ENCODE measurements at places on chromosomes 2 and 18.

DNA sequence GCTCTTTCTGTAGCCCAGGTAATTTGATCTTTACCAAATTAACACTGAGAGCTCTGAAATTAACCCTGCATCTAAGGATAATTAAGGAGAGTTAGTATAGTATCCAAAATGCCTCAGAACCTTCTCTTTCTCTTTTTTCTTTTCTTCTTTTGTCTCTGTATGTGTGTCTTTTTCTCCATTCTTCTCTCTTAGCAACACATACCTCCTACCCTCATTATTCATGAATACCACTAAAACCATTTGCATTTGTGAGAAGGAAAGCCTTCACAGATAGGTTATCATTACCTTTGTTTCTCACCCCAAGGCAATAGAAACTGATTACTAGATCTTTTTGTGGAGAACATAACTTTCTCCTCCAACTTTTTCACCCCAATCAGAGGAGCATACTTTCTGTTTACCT is 376.5 kb upstream of the NXPH2 start:
- no peak for DNase-seq

GRCh38 chr2:177501186-177501585 is 108.6 kb downstream of the AGPS start:
- no peak for DNase-seq

DNA sequence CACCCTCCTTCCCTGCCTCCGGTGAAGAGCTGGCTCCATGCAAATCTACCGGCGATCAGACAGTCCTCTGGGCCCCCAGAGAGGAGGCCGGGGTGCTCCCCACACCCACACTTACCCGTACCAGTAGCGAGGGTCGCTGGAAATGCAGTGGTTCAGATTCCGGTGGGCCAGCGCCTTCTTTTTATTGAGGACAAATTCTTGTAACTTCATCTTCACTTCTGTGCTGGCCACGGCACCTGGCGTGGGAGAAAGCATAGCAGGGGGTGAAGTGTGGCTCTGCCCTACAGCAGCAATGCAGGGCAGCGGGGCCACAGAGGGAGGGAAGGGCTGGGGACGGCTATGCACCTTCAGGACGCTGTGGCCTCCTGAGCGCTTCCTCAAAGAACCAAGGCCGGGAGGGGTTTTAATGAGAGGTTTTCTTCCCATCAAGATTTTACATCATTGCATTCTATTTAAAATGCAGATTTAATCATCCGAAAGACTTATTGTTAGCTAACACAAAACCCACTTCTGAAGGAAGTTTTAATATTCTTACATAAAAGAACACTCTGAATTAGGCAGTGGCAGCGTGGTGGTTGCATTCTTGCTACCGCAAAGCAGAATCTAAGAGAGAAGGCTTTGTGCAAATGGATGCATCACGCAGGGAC is 237.0 kb downstream of the HDAC4 start:
- DNase-seq: no peak

DNA sequence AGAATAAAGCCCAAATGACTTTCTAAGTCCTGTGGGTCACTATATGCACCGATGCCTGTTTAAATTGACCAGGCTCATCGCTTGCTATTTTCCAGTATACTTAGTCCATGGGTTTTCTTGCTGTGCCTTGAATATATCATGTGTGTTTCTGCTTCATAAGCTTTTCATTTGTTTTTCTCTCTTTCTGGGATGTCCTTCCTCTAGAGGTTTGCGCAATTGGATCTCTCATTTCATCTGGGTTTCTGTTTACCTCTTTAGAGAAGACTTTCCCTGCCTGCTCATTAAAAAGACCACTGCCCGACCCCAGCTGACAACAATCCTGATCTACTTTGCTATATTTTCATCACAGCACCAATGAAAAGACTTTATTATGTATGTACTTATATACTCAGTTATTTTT is 150.9 kb upstream of the CYRIA start:
- DNase-seq: no peak

DNA sequence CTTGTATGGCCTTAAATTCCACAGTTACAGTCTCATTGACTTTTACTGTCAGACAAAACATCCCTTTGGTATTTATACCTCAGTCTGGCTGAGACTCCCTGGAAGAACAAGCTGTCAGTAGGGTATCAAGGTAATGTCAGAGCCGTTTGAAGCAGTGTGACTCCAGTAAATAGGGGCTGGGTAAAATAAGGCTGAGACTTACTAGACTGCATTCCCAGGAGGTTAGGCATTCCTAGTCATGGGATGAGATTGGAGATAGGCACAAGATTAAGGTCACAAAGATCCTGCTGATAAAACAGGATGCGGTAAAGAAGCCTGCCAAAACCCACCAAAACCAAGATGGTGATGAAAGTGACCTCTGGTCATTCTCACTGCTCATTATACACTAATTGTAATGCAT is 219.5 kb upstream of the SKOR2 start:
- no peak for DNase-seq

DNA sequence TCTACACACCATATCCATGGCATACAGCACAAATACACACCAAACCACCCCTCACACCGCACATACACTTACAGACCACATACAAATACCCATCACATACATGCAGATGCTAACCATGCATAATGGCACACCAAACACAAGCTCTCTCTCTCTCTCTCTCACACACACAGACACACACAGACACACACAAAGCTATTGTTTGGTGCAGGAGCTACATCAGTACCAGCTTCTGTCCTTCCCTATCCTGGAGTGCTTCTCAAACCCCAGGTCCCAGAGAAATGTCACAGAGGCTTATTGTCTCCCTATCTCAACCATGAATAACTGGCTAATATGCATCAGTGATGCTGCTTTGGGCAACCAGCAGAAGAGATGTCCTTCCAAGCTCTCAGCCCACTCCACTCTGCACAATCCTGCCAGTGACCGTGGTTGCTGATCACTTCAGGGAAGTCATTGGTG is 36.5 kb upstream of the ST3GAL5 start:
- no peak for DNase-seq

GRCh38 chr2:200148366-200148765 is 158.1 kb upstream of the SPATS2L start:
- DNase-seq: no peak

DNA sequence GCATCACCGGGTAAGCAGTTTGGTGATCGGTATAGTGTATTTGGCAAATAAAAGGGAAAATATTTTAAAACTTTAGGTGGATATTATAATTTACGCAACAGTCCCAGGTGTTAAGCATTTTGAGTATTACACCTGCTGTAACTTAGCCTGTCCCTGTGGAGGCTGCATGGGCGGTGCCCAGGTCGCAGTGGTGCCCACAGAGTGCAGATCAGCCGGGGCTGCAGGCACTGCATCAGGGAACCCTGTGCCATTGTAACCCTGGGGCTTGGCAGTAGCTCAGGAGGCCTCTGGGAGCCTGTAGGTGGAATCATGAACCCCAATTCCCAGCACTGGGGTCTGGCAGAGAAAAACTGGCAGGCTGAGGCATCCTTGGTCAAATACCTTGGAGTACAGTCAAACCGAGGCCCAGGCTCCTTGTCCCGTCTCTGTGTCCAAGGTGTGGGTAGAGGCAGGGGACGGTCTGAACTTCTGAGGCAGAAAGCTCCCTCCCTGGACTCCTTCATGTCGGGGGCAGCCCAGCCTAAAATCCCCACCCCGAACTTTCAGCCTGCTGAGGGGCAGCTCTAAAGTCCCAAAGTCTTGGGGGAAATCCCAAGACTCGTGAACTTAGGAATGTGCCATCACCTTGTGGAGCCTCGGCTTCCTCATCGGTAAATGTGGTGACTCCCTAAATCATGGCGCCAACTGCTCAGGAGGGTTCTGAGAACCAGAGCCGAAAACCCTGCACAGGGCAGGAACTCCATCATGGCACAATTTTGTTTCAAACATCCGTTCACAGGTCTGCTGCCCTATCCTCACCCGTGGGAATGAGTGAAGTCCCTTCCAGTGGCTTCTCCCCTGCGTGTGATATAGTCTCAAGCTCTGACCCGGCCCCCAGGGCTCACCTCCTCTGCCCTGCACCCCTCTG is 85.7 kb downstream of the INHBB start:
- no peak for DNase-seq

DNA sequence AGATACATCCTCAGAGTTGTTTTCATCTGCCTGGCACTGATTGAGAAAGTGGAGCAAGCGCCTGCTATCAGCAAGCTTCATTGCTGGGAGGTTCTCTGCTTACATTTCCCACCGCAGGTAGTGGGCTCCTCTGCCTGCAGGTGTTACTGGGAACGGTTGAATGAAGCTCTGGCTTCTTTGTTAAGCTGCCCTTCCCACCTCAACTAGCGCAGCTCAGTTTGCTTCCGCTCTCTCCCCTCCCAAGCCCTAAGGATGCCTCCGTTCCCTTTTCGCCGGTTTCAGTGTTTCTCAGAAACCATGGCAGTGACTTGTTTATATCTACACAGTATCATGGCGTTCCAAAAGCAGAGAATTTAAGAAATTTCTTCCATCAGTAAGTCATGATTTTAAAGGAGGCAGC is 72.2 kb upstream of the B3GNT7 start:
- no peak for DNase-seq

GRCh38 chr18:56986829-56987228 is 160.1 kb upstream of the BOD1L2 start:
- DNase-seq: no peak

DNA sequence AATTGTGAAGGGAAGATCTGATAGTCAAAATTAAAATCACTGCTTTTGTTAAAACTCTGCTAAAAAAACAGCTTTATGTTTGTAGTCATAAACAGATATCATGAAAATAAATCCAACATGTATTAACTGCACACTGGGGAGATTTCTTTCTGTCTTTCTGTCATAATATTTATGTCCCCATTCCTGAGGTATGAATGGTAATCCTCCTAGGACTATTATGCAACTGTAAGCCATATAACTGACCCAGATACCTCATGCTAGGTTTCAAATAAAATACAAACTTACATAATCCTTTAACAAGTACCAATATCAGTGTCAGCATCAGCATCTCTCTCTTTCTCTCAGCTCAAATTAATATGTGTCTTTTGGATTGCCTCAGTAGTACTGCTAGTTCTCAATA is 18.2 kb downstream of the IFIH1 start:
- DNase-seq: no peak

DNA sequence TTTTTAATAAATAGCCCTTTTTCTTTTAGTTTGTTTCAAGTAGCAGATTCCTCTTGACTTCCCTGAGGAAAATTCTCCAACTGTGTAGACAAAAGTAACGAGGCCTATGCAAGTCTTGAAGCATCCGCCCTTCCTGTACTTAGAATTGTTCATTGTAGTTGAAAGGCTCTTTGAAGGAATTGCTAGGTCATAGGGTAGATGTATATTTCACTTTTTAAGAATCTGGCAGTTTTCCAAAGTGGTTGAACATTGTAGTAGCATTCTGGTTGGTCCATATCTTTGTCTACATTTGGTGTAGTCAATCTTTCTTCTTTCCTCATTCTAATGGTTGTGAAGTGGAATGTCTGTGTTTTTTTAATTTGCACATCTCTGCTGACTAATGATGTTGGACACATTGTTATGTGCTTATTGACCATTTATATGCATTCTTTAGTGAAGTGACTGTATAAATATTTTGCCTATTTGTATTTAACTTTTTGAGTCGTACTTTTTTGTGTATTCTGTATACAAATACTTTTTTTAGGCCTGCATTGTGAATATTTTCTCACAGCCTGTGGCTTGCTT is 5.6 kb upstream of the SERPINB11 start:
- DNase-seq: no peak

DNA sequence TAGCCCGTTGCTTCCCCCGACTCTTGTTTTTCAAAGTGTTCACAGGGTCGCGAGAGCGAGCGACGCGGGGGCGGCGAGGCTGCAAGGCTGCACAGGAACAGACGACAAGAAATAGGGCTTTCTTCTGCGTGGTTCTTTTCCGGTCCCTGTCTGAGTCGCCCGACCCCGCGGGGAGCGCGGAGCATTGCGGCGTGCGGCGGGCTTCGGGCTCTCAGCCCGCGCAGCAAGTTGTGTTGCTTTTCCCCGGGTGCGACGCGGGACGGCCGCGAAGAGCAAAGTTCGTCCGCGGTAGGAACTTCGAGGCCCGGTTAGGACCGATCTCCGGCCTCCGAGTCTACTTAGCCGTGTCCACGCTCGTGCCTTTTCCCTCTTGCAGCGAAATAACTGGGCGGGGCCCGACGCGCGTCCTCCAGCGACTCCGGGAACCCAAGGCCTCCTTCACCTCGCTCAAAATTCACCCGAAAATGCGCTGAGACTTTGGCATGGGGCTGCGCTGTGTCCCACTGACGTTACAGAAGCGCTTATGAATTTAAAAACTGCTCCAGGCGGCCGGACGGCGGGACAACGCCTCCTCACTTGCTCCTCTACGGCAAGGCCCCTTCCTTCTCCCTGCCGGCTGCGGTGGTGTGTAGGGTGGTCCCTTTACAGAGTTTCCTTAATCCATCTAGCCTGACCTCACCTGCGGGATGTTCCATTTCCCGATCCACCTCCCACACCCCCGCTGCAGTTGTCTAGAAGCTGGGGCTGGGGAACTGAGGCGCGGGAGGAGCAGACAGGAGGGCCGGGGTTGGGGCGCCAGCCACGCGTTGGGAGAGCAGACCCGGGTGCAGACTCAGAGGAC is 1.5 kb upstream of the BCL2L11 start:
- peak; percentile 27 for DNase-seq

DNA sequence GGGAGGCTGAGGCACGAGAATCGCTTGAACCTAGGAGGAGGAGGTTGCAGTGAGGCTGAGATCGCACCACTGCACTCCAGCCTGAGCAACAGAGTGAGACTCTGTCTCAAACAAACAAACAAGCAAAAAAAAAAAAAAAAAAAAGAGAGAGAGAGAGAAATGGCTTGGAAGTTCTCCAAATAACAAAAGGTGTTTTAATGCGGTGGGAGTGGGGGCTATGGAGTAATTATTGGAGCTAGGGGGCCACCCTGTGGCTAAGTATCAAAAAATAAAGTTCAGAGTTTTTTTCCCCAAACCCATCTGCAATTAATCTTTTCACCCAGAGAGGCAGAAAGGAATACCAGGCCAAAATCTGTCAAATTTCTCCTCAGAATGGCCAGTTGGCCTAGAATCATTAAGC is 23.0 kb upstream of the CEP68 start:
- no peak for DNase-seq

DNA sequence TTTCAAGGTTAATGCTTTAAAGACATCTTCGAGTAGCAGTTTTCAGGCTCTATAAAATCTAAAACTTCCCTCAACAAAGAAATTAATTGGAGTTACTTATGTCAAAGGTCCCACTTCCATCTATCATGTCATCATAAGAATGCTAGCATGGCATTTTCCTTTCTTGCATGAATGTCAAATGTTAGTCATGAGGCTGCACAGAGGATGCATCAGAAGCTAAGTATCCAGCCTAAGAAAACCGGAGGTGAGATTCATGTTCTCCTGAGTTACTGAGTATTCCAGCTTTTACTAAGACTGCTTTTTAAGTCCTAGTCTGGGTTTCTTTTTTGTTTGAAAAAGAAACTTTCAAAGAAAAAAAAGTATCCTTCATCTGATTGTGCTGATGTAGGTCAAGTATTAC is 130.6 kb upstream of the CDH19 start:
- DNase-seq: no peak

DNA sequence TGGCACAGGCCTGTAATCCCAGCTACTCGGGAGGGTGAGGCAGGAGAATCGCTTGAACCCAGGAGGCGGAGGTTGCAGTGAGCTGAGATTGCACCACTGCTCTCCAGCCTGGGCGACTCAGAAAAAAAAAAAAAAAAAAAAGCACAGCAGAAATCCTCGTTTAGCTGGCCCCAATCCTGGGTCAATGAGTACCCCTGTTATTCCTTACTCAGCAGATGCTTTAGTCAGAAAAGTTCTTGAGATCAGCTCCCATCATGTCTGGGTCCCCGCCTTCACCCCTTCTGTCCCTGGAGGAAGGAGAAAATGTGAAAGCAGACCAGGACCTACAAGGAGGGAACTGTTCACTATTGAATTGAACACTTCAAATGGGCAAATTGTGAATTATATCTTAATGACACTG is 16.4 kb upstream of the KCNG3 start:
- DNase-seq: no peak

- no peak for DNase-seq
Observed at GRCh38 chr18:62338446-62339105, 13.5 kb downstream of the TNFRSF11A start.

All from stimulated activated CD4-positive, alpha-beta T cell treated with anti-CD3 and anti-CD28 coated beads, Interleukin-4, amount 100 ng/mL, for 48 hours (primary cell).